Caudate nucleus (tissue), 63 donors: ENCODE measurements at places on chromosomes 3 and 15.

DNA sequence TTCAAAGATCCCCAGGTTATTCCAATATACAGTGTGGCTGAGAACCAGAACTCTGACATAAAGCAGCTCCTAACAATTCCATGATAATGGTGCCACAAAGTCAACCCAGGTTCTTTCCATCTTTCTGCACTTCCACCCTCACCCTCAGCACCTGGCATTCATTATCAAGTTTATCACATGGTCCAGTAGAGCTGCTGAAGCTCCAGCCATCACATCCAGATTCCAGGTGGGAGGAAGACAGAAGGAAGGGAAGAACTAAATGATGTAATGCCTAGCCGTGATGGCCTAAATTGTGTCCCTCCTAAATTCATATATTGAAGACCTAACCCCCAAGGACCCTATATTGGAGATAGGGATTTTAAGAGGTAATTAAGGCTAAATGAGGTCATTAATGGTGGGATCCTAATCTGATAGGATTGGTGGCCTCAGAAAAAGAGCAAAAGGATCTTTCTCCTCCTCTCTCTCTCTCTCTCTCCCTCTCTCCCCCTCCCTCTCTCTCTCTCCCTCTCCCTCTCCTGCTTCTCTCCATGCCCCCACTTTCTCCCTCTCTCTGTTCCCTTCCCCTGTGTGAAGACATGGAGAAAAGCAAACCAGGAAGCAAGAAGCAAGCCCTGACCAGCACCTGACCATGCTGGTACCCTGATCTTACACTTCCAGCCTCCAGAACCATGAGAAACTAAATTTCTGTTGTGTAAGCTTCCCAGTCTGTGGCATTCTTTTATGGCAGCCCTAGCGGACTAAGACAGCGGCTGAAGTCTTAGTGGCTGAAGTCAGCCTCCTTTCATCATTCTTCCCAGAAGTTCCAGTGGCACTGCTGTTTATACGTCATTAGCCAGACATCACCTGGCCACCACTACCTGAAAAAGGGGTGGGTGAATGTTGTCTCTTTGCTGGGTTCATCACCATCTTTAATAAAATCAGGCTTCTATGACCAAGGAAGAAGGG is 369.7 kb upstream of the PROK2 start:
- no peak for DNase-seq

- DNase-seq, result no peak
Observed at GRCh38 chr15:101233651-101234280, 18.1 kb downstream of the CHSY1 start.

DNA sequence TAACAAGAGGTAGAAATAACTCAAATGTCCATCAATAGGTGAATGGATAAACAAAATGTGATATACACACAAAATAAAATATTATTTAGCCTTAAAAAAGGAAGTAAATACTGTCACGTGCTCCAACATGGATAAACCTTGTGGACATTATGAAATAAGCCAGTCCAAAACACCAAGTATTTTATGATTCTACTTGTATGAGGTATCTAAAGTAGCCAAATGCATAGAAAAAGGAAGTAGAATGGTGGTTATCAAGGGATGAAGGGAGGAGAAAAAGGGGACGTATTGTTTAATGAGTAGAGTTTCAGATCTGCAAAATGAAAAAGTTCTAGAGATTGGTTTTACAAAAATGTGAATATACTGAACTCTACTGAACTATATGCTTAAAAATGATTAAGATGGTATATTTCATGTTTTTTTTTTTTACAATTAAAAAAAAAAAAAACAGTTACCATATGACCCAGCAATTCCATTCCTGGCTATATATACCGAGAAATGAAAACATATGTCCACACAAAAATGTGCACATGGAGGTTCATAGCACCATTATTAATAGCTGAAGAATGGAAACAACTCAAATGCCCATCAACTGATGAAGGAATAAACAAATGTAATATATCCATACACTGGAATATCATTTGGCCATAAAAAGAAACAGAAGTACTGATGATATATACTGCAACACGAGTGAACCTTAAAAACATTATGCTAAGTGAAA is 29.1 kb upstream of the MAP6D1 start:
- DNase-seq, result no peak

- DNase-seq, result no peak
Observed at GRCh38 chr15:76991048-76991447, 3.9 kb upstream of the PSTPIP1 start.

GRCh38 chr3:48459331-48459730 is 12.8 kb downstream of the ATRIP start:
- no peak for DNase-seq

DNA sequence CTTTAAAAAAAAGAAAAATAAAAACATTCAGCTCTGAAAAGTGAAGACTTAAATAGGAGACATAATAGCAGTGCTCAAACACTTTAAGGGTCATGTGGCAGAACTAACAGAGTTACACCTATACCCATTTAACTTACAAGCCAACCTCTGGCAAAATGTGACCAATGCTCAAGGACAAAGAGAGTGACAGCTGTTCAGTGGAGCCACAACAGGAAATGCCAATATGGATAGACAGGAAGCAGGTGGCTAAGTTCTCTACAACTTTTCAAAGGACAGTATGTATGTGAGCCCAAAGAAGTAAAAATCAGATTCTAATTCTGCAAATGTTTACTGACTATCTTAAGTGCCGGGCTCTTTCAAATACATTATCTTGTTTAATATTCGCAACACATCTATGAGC is 3.4 kb downstream of the TMCC1 start:
- no peak for DNase-seq
